ENCODE measurements at places on chromosomes 4 and X.
A peak's percentile ranks its signal among the peaks of the same experiment; 100 is the strongest.

DNA sequence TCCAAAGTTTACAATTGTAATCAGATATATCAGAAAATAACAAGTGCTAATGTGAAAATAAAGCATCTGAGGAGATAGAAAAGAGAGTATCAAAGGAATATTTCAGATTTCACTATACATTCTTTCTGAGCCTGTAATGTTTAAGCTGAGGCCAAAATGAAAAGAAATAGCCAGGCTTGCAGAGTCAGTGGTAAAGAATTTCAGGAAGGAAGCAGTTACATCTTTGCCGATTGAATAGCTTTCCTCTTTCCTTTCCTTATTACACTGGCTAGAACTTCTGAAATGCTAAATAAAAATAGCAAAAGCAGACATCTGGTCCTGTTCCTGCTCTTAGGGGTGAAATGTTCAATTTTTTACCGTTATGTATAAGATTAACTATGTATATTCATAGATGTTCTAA lies 1441.6 kb upstream of the PCDH7 start:
- peak; percentile 73 for DNase-seq

GRCh38 chr4:68797048-68797447 lies 18.7 kb upstream of the UGT2B10 start:
- DNase-seq = no peak

GRCh38 chr4:173990126-173990868 lies 293.2 kb downstream of the FBXO8 start:
- DNase-seq = peak; percentile 24

DNA sequence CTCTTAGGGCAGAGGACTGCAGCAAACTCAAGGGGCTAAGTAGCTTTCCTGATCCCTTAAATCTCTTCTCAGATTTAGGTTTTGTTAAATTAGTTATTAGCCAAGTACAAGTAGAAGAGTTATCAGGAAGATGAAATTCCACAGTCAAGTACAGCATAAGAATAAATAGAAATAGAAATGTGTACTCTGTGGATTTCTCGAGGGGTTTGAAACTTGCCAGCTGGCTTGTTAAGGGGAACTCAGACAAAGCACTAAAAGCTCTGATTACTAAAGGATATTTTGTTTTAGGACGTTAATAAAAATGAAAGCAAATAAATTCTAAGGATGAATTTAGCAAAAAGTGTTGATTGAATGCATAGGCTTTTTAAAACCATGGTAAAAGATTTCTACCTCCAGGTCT lies 654.6 kb downstream of the RAPGEF2 start:
- DNase-seq = no peak

- DNase-seq = peak; percentile 15
These were observed 20.5 kb downstream of the MAEA start for GRCh38 chr4:1310031-1310795.

GRCh38 chr4:26174027-26174426 lies 146.8 kb upstream of the RBPJ start:
- DNase-seq = no peak

- DNase-seq = no peak
These were observed 812.2 kb upstream of the CT83 start for GRCh38 chrX:117274965-117275364.
